ENCODE measurements at places on chromosomes 7 and 10.

- no peak for DNase-seq
Measured at GRCh38 chr10:22250897-22251660, 33.3 kb upstream of the EBLN1 start.

GRCh38 chr10:79487296-79488194, 24.8 kb upstream of the EIF5AL1 start:
- peak; percentile 8 for DNase-seq

- no peak for DNase-seq
Measured at GRCh38 chr7:77455321-77455720, 39.2 kb upstream of the GSAP start.

DNA sequence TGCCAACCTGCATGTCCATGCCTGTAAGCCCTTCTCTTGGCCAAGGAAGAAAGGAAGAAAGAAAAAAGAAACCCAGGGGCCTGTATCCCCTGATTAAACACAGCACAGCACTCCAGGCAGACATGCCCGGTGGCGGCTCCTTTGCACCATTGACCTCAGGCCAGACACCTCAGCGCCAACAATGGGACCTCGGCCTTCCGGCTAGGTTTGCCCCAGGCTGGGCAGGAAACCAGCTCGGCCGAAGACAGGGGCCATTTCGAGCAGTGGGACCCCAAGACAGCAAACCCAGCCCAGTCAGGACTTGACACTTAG, 2.8 kb downstream of the HOXA10 start:
- no peak for DNase-seq

DNA sequence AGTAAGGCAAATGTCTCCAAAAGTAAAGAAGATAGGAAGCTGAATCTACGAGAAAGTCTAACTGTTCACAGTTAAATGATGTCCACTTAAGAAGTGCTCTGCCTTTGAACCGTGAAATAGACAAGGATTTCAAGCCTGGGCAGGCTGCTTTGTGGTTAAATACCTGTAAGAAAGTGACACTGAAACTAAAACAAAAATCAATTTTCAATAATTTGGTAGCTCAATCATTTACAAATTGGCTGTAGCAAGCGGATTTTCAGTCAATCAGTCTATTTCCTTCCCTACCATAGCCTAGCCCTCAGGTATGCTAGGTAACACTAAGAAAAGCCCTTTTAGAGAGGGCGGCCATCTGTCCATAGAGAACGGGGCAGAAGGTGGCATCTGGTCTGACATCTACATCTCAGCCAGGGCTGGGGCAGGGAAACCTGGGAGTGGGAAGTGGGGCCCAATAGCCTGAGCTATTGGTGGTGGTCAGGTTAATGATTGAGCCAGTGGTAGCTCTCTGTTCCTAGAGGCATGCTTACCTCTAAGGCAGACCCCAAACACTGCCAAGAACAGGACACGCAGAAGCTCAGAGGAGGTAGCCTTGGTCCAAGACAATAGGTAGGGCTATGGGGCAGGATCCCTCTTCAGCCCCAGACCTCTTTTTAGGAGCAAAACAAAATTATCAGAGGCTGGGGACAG, 223.2 kb downstream of the CCSER2 start:
- DNase-seq: no peak

GRCh38 chr10:13924040-13924725, 337.4 kb downstream of the PRPF18 start:
- no peak for DNase-seq

DNA sequence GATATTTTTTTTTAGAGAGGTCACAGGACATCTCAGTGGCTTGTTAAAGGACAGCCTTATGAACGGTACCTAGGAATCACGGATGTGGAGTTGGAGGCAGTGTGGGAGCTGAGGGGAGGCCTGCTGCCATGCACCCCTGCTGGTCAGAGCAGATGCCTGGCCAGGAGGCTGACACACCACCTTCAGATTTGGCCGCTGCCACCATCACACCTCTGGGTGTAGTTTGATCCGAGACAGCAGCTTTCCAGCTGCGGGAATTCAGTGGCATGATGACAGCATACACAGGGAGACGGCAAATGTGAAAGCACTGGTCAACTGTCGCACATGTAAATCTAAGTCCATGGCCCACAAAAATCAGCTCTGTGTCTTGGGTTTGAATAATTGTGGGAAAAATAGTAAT, 285.4 kb downstream of the ADARB2 start:
- DNase-seq: no peak

- DNase-seq: no peak
Measured at GRCh38 chr10:5576780-5577624, 52.2 kb downstream of the CALML3 start.

GRCh38 chr10:48598243-48598935, 6.5 kb downstream of the ARHGAP22 start:
- no peak for DNase-seq

- DNase-seq: no peak
Measured at GRCh38 chr7:47622586-47622945, 40.7 kb upstream of the TNS3 start.

- no peak for DNase-seq
Measured at GRCh38 chr10:129863201-129863663, 100.8 kb downstream of the EBF3 start.

GRCh38 chr7:85475071-85475470, 288.2 kb upstream of the SEMA3D start:
- DNase-seq: no peak

DNA sequence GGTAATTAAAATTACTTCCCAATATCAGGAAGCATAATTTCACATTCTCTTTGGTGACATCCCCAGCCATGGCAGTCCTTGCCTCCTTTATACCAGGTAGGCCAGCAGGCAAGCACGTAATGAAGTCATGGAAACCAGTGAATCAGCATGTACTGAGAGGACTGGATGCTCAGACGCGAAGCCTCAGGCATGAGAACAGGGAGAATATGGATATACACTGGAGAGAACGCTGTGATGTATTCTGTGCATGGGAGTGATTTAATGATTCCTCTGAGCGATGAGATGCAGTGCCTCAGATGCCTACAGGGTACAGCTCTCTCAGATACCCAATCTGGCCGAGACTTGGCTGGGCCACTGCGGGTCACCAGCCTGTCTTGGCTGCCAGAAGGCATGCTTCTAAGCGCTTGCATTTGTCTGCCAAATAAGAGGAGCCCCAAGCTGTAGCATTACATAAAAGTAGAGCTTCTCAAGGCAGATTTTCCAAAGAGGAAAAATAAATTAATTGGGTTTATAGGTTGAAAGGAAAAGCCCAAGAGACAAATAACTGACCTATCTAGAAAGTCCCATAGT, 238.1 kb downstream of the RELN start:
- no peak for DNase-seq

DNA sequence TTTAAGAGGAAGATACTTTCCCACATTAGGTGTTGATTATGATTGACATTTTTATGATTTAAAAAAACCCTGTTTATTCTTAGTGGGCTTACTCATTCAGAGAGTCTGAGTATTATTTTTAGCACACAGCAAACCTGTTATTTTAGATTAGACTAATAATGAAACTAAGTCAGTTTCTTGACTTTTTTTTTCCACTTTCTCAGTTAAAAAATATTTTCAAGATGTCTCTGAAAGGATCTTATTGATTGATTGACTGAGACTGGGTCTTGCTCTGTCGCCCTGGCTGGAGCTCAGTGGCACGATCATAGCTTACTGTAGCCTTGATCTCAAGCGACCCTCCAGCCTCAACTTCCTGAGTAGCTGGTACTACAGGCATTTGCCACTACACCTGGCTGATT, 20.4 kb upstream of the INPP5F start:
- no peak for DNase-seq

- DNase-seq: no peak
Measured at GRCh38 chr7:112006071-112006470, 200.1 kb downstream of the DOCK4 start.

- DNase-seq: no peak
Measured at GRCh38 chr10:1315178-1315577, 259.0 kb downstream of the WDR37 start.

DNA sequence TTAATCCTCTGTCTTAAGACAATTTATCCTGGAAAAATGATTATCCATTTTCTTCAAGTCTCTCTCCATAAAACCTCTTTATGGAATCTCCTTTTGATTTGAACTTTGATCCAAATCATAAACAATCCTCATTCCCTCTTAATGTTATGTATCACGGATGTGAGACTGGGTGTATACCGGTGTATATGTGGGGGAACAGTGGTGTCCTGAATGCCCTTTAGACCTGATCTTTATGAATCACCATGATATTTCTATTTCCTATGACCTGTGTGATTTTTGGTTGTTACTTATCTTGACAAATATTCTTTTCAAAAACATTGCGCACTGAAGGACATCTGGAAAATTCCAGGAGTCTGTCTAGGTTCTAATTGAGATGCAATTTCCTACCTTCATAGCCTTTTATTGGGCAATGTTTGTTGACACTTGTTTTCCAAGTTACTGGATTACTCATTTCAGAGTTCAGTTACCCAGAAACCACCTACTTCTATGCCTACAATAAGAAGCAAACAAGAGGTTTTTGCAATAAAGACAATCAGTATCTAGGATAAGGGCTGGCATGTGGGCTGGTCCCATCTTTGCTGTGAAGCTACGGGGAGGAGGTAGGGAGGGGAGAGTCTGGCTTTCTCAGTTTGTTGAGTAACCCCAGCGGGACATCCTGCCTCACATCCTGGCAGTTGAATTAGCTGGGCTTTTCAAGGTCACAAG, 190.4 kb downstream of the CTTNBP2 start:
- no peak for DNase-seq

GRCh38 chr10:5567477-5567876, 42.7 kb downstream of the CALML3 start:
- DNase-seq: no peak

DNA sequence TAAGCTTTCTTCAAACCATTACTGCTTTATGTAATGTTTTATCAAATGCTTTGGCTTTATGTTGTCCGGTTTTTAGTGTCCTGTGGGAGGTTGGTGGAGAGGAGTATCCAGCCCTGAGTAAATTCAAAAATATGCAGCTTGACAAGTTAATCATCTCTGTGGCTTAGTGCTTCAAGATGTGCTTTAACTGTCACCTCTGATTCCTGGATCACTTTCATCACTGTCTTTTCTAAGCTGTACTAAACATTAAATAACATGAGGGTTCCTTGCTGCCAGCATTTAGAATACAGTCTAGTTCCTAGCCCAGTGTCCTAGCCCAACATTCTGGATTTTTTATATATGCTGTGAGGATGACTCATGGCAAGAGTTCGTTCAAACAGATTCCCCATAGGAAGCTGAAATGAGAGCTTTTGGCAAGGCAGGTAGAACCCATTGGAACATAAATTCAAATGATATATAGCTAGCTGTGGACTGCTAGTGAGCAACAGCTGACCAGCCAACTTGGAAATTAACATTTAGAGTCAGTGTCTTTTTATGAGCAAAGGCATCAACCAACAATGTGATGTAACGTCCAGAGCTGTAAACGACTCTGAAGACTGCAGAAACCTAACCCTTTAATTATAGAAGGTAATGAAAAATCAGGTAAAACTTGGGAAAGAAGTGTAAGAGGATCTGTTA, 80.6 kb upstream of the OIT3 start:
- no peak for DNase-seq

- DNase-seq: no peak
Measured at GRCh38 chr7:2734751-2735571, 47.0 kb downstream of the AMZ1 start.

GRCh38 chr10:97196223-97197029, 10.7 kb upstream of the SLIT1 start:
- DNase-seq: peak; percentile 58

GRCh38 chr10:116882639-116883038, 33.3 kb downstream of the ENO4 start:
- DNase-seq: no peak

DNA sequence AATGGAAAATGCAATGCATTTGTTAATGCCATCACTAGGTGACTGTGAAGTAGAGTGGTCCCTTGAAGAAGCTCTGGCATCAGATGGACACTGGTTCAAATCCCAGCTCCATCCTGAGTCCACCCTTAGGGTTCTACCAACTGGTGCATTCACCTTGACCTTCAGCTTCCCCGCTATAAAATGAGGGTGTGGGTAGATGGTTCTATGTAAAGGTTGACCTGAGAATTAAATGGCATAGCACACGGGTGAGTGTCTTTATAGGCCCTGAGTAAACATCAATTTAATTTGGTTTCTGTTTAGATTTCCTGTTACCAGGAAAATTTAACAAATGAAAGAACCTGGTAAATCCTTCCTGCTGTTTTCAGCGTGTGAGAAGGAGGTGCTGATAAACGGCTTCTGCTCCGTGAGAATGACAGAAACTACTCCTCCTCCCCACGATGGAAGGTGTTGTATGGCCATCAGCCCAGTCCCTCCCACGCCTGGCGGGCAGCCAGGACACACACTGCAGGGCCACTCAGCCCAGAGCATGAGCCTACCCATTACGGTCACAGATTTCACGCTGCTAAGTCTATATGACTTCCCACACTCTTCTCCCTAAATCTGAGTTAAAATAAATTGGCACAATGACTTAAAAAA, 210.1 kb downstream of the TNS3 start:
- no peak for DNase-seq

DNA sequence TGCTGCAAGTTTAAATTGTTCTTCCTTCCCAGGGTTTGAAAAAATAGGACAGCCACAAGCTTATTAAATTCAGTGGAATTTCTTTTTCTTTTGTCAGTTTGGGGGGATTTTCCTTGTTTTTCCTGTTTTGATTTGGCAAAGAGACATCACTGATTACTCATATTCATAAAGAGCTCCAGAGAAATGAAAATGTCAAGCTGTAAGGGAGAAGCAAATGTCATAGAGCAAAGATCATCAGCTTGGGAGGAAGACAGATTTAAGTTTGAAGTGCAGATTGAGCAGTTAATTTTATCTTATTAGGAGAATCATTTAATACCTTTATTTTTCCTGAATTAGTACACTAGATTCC, 255.8 kb upstream of the PHYHIPL start:
- DNase-seq: no peak

GRCh38 chr7:33750177-33750576, 155.2 kb upstream of the BMPER start:
- DNase-seq: no peak

GRCh38 chr7:11005202-11005601, 31.5 kb downstream of the PHF14 start:
- DNase-seq: no peak

GRCh38 chr10:919481-919880, 12.0 kb downstream of the LARP4B start:
- DNase-seq: no peak

Data from activated T-cell treated with anti-CD3 and anti-CD28 coated beads, Interleukin-2, amount 50 U/mL, for 4 hours (primary cell).